HL-60 (cell line): ENCODE measurements at places on chromosomes 6 and 20.

DNA sequence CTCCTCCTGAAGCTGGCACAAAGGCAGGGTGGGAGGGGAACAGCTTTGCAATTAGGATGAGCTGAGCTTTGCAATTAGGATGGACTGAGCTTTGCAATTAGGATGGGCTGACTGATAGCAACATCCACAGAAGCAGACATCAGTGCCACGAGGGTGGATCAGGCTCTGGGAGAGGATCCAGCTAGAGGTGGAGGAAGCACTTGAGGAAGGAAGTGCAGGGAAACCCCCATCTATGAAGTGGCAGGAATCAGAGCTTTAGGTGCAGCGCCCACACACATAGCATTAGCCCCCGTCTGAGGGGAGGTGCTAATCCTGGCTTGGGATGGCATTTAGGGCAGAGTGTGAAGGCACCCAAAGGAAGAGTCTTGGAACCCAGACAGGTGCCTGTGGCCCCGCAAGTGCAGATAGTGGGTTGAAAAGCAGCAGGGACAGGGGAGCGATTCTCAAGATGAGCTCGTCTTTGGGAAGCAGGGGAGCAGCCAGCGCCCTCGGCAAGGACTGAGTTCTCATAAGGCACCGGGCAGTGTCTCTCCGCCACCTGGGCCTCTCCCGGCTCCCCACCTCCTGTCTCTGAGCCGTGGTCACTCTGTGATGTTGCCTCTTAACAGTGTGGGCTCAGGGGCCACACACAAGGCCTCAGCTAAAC lies 12.0 kb upstream of the THBS2 start:
- DNase-seq = no peak

GRCh38 chr6:71524201-71524600 lies 235.6 kb downstream of the OGFRL1 start:
- DNase-seq = no peak

DNA sequence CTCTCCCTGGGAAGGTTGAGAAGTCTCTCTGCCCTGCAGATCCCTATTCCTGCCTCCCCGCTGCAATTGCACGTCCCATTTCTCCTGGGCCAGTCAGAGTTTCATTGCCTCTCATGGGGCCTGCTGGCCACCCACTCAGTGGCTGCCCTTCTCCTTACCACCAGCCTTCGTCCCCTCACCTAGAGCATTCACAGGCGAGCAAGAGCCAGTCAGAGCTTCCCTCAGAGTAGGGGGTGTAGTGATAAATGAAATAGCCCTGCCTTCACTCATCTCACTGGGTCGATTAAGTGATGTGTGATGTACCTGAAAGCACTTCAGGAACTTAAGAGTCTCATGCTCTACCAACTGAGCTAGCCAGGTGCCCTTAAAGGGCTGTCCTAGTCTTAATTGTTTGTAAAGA lies 52.0 kb upstream of the FANCE start:
- DNase-seq = no peak

- DNase-seq = peak; percentile 60
Measured at GRCh38 chr6:26421259-26422144, 18.8 kb upstream of the BTN3A3 start.

- no peak for DNase-seq
Measured at GRCh38 chr6:22926790-22927354, 357.5 kb downstream of the HDGFL1 start.

- no peak for DNase-seq
Measured at GRCh38 chr6:150299873-150300485, 68.8 kb upstream of the IYD start.

- no peak for DNase-seq
Measured at GRCh38 chr6:33567836-33568235, 12.2 kb downstream of the BAK1 start.
